ENCODE measurements at places on chromosomes 3 and 15. TPM values are rescaled to one million over a fixed set of nuclear protein-coding genes. Genes with fewer than 3 reads are reported as not detected.

Gene ITIH3
- total RNA-seq, result not detected

Gene PLSCR4
- total RNA-seq, result 10.7 TPM

Gene GLDN
- total RNA-seq, result not detected

Gene STAB1
- 0.07 TPM for total RNA-seq
